ENCODE measurements at places on chromosomes 2 and 18. TPM values are rescaled to one million over a fixed set of nuclear protein-coding genes. Genes with fewer than 3 reads are reported as not detected.

Gene LIMS2
- 4.5 TPM for total RNA-seq

Gene OR6B2
- total RNA-seq: not detected

Gene GDF7
- not detected for total RNA-seq

Gene COL4A4
- total RNA-seq: not detected

Gene NEURL3
- 0.52 TPM for total RNA-seq

Gene HOXD13
- not detected for total RNA-seq

Gene SCYGR4
- not detected for total RNA-seq

Gene UCN
- total RNA-seq: 1.1 TPM

Gene CCL20
- total RNA-seq: not detected

Gene RAB6C
- not detected for total RNA-seq

Gene MPHOSPH10
- total RNA-seq: 40.8 TPM

Gene REG1B
- total RNA-seq: not detected

Gene METTL5
- total RNA-seq: 62.7 TPM

Gene FLACC1
- 0.98 TPM for total RNA-seq

Gene ABHD1
- total RNA-seq: 0.29 TPM

Gene SP110
- total RNA-seq: 148 TPM

Gene DSC1
- not detected for total RNA-seq

Gene OTOS
- not detected for total RNA-seq

Gene NCKAP1
- 0.96 TPM for total RNA-seq

Gene DCDC2C
- not detected for total RNA-seq

Gene NETO1
- not detected for total RNA-seq

DNA sequence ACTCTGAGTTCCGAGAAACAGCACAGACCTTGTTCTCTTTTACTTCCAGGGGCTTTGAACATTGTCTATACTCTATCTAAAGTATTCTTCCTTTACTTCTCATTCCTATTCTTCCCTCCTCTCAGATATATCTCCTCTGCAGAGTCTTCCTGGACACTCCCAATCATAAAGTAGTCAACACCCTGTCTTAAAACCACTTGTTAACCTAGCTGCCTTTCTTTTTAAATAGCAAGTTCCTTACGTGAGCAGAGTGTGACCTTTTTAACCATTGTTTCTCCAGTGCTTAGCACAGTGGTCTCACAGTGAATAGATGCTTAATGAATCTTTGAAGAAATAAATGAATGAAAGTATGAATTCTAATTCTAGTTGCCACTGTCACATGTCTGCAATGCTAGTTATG, 47.4 kb downstream of the PTRHD1 start:
- no peak for DNase-seq

DNA sequence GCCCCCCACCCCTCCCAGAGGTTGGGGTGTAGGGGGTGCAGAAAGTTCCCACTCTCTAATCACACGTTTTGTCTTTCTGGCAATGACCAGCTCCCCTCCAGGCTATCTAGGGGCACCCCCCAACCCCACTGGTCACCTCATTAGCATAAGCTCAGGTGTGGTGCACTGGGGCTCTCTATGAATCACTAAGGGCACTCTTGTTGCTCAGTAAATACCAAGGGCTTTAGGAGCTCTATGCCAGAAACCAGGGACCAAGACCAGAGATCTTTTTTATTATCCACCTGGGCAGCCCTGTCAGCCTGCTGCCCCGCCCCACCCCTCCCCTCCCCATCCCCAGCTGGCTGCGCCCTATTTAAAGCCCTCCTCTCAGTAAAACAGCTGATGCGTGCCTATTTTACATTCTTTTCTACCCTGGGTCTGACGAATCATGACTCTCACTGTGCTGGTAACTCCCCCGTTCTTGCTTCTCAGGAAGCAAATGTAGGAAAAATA, 24.3 kb downstream of the NCK2 start:
- no peak for DNase-seq

DNA sequence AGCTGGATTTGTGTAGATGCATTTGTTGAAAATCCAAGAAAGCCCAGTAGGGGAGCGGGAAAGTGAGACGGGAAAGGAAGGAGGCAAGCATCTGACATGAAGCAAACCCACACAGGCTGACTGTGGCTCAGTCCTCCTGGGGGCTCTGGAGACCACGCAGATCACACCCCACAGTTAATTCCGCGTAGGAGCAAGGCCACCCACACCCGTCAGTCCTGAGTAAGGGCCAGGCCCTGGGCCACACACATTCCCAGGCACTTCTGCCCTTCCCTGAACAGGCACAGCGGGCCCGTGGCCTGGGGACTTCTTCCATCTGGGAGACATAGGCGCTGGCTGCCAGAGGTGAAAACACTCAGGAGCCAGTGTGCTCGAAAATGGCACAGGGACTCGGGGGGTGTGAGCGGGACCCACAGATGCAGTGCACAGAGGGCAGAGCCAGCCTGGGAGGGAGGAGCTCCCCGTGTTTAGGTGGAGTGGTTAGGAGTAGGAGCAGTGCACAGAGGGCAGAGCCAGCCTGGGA, 19.4 kb upstream of the PRLH start:
- no peak for DNase-seq

- DNase-seq: no peak
Measured at GRCh38 chr2:26880161-26880560, 32.2 kb downstream of the DPYSL5 start.

DNA sequence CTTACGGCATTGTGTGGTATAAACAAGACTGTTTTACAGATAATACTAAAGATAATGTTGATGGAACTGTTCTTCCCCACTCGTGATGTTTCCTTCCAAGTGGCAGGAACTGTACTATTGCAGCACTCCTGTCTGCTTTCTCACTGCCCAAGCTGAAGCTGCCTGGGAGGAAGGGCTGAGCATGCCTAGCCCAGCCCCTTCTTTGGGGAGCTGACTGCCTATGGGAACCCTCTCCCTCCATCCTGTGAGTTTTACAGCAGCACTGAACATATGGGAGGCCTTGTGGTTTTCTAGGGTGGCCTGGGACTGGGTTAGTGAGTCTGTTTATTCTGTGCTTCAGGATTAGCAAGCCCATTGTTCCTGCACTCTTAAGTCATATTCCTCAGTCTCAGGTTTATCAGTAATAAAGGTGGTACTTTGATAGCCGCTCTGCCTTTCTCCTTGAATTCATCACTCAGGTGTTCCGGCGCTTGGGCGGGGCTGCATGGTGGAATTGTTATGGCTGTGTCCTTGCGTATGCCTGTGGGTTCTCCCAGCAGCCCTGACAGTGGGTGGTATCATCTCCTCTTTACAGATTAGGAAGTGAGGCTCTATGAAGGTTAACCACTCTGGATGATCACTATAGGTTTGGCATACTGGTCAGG, 379.7 kb downstream of the PTPRM start:
- DNase-seq: no peak

DNA sequence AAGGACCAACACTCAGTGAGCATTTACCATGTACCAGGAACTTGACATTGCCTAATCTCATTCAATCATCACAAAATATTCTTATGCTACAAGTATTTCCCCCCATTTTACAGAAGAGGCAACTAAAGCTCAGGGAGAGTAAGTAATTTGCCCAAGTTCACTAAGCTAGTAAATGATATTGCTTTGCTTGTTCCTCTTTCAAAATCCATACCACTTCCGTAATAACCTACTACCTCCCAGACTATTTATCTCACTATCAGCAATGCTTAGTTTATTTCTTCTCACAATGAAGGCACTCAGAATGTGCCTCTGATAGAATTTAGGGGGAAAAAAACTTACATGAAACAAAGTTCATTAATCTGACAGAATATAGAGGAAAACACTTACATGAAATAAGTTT, 1070.9 kb upstream of the FANCL start:
- DNase-seq: no peak

- DNase-seq: no peak
Measured at GRCh38 chr18:35050028-35050546, 8.9 kb downstream of the MAPRE2 start.

DNA sequence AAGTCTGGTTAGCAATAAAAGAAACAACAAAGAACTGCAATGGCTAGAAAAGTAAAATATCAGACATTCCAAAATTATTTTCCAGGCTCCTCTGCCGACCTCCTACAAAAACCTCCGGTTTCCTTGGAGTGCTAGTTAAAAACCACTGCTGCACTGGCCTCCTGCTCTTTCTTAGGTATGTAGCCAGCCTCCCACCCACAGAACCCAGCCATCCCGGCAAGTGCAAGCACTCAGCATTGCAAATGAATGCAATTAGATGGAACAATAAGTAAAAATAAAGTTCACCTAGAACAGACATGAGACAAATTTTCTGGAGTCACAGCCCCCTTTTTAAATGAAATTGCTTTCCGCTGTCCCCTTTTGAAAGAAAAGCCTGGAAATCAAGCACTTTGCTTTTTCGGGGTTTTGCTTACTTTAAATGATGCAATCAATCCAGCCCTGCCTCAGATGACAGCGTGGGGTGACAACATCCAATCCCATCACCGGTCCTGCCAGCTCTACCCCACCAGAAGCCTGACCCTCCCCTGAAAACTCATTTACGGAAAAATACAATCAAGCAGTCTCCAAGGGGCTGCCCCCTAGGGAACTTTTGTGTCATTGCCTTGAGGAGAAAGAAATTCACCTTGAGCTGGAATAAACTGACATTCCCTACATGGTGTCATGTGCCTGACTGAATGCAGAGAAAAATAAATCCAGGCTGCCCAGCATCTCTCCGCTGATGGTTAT, 199.8 kb downstream of the EPHA4 start:
- DNase-seq: no peak

DNA sequence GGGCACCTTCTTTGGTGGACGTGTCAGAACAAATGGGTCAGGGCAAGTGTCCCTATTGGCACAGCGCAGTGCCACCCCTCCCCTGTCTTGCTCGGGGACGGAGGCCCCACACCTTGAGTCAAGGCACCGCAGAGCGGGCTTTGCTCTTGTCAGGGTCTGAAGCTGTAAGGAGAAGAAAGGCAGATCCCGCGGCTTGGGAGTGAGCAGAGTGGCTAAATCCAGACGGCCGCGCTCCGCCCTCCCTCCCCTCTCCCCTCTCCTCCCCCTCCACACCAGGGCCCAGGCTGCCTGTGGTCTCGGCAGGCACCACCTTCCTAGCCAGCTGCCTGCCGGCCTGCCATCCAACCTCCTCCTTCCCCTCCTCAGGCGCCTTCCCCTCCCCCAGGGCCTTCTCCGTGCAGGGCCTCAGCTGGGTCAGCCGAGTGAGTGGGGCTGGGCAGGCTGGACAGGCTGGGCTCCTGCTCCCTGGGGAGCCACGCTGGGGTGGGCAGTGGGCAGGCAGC, 25.8 kb downstream of the SPEG start:
- no peak for DNase-seq

GRCh38 chr18:57131101-57131500, 15.8 kb upstream of the BOD1L2 start:
- no peak for DNase-seq

- DNase-seq: no peak
Measured at GRCh38 chr2:163466331-163467250, 269.2 kb downstream of the FIGN start.

- DNase-seq: no peak
Measured at GRCh38 chr18:41645589-41646360, 309.3 kb upstream of the PIK3C3 start.

GRCh38 chr2:215862351-215862771, 151.0 kb downstream of the MREG start:
- no peak for DNase-seq

DNA sequence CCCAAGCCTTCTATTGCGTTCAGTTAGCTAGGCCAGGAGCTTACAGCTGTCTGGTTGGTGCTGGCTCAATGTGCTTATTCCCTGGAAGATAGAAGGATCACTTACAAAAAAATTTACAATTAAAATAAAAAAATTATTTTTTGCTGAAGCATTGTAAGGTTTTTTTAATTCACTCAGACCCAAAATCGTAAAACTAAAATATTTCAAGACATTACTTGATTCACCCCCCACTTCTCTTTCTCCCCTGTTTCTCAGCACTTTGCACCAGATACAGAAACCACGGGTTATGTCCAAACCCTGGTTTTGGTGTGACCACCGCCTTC, 911 bp upstream of the PTPRM start:
- no peak for DNase-seq

DNA sequence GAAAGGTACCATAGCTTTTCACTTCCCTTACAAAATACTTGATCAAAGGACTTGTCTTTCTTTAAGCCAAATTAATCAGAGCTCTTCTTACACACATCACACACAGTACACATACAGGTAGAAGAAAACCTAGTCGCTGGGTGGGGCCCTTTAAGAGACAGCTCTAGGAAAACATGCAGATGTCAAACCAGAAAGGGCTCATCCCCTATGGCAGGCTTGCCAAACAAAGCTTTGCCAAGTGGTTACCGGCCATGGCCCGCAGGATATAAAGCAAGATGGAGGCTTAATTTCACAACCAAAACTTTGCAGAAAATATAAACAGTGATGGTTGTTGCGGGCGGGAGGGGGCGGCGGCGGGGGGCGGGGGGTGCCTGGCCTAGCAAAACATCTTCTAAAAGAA, 2156.0 kb upstream of the PIK3C3 start:
- DNase-seq: no peak

DNA sequence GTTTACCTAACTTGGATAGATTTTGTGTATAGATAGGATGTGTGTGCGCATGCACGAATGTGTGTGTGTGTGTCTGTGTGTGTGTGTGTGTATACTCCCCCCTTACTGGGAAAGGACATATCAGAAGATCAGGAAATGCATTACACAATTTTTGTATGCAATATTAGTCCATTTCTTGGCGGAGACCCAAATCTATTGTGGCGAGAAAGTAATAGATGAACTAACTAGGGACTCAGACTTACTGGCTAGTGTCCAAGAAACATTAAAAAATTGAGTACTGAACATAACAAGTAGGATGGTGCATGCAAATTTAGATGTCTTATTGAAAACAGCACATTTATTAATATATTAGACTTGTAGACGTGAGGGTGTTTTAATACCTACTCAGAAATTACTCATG, 1036.5 kb upstream of the FANCL start:
- no peak for DNase-seq

- DNase-seq: peak; percentile 41
Measured at GRCh38 chr2:151946899-151947812, 118.9 kb upstream of the ARL5A start.

DNA sequence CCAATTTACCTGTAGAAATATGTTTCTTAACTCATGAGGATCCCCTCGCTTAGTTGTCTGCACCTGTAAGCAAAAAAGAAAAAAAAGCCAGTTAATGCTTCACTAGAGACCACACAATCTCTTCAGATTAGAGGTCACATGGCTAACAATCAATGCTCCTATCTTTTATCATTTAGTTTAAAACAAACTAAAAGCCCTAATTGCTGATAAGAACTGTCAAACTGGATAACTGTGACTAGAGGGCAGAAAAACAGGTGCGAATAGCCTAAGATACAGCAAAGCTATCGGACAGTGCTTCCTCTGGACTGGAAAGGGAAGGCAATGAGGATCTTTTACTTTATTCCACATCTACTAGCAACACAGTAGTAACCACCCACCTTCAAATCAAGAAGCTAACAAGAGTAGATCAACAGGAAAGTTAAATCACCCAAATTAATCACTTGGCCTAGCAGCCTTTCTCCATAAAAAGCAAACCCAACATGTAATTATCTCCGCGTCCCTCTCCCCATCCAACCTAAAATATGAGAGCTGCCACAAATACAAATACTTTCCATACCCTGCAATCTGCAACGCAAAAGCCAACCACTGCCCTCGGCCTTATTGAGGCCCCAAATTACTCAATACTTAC, 734 bp downstream of the SLC25A12 start:
- DNase-seq: no peak

GRCh38 chr18:63832470-63832869, 55.0 kb upstream of the SERPINB2 start:
- DNase-seq: no peak
